ENCODE measurements at places on chromosomes 16 and 17.

DNA sequence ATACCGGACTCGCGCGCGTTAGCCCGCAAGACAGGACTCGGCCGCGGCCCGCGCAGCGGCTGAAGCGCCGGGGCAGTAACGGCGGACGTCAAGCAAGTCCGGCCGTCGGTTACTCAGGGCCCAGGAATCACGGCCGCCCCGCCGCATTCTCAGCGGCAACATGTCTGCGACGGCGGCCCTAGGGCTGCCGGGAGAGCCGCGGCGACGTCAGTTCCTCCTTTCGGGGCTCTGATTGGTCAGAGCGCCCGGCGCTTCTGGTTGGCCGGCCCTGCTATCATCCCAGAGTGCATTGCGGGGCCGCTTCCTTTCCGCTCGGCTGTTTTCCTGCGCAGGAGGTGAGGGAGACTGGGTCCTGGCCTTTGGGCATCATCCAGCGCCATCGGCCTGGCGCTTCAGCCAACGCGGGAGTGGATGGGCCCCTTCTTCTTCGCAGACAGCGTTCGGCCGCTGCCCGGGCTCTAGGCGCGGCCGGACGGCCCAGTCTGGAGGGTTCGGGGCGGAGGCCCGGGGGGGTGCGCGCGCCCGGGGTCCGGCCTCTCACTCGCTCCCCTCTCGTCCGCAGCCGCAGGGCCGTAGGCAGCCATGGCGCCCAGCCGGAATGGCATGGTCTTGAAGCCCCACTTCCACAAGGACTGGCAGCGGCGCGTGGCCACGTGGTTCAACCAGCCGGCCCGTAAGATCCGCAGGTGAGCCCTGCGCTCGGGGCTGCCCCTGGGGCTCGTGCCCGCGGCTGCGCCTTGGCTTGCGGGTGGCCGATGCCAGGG lies at the start of gene RPL13:
Gene RPL13 (plus strand): TSS at position 305 of the 764 bp plus-strand sequence. CDS start 278 bp downstream, at position 583.
- DNase-seq, result peak; percentile 74

GRCh38 chr16:7571366-7571765 lies 238.7 kb downstream of the RBFOX1 start:
- no peak for DNase-seq

- no peak for DNase-seq
Observed at GRCh38 chr16:14628806-14629611, 1.1 kb downstream of the PARN start.

GRCh38 chr17:14469971-14470370 lies 169.1 kb downstream of the HS3ST3B1 start:
- DNase-seq, result no peak

- DNase-seq, result no peak
Observed at GRCh38 chr17:18331879-18332278, 16.8 kb downstream of the SMCR8 start.
